Activated naive CD8-positive, alpha-beta T cell treated with anti-CD3 and anti-CD28 coated beads, Interleukin-2, amount 10 ng/mL, durations not matched to agents 7 days and 5 days (primary cell): ENCODE measurements at places on chromosomes 7 and 10. TPM values are rescaled to one million over a fixed set of nuclear protein-coding genes. Genes with fewer than 3 reads are reported as not detected.

The MCM10 gene
- 45.0 TPM for total RNA-seq

The TCERG1L gene
- 0.36 TPM for total RNA-seq

- no peak overlapping the region for H3K4me3 ChIP-seq
- peaks cover 54% of the 10 kb centered on the region for H3K27me3 ChIP-seq
Observed at GRCh38 chr10:71397296-71398212, 834 bp downstream of the CDH23 start.

GRCh38 chr10:25457552-25457951 lies 282.8 kb downstream of the GPR158 start:
- no peaks in the 10 kb centered on the region for H3K4me1 ChIP-seq
- H3K27me3 ChIP-seq, result no peaks in the 10 kb centered on the region
- no peak for DNase-seq
- H3K36me3 ChIP-seq, result no peaks in the 10 kb centered on the region

GRCh38 chr10:988667-989545 lies 672 bp downstream of the GTPBP4 start:
- H3K27ac ChIP-seq, result peak overlapping the region; percentile 95
- peaks cover 10% of the 10 kb centered on the region for H3K36me3 ChIP-seq
- DNase-seq, result no peak
- no peaks in the 10 kb centered on the region for H3K27me3 ChIP-seq
- peaks cover 24% of the 10 kb centered on the region for H3K4me1 ChIP-seq
- peak overlapping the region; percentile 96 for H3K4me3 ChIP-seq

DNA sequence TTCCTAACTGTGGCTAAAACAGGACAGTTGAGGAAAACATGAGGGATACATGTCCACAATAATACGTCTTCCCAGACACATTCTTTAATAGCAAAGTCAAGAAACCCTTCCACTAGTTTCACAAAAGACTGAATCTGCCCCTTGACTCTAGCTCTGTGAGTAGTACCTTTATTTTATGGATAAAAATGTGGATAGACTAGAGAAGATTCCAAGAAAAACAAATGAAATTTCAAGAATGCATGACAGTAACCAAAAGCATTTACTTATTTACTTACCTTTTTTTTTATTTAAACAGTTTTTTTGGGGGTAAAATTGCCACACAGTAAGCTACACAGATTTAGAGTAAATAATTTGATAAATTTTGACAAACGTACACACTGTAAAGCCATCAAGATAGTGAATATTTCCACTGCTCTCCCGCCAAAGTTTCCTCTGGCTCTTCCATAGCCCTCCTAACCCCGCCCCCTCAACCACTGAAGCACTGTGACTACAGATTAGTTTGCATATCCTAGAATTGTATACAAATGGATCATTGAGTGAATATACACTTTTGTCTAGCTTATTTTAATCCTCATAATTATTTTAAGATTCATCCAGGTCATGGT lies 420.4 kb upstream of the ZMIZ1 start:
- no peaks in the 10 kb centered on the region for H3K36me3 ChIP-seq
- H3K27ac ChIP-seq, result no peak overlapping the region
- DNase-seq, result no peak
- H3K4me3 ChIP-seq, result no peak overlapping the region

The CUBN gene
- total RNA-seq, result 3.2 TPM

The METTL27 gene
- 0.69 TPM for total RNA-seq

The DGKI gene
- total RNA-seq, result not detected

- H3K27me3 ChIP-seq, result peaks cover 4% of the 10 kb centered on the region
- H3K4me3 ChIP-seq, result no peak overlapping the region
- DNase-seq, result no peak
Observed at GRCh38 chr10:31129271-31129670, 97.6 kb upstream of the ZNF438 start.

DNA sequence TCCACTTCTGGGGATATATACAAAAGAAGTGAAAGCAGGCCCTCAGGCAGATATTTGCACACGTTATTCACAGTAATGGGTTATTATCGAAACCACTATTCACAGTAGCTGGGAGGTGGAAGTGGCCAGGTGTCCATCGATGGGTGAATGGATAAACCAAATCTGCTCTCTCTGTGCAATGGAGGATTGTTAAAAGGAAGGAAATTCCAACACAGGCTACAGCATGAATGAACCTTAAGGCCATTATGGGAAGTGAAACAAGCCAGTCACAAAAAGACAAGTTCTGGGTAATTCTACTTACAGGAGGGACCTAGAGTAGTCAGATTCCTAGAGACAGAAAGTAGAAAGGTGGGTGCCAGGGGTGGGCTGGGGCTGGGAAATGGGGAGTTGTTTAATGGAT lies 48.5 kb upstream of the BHLHA15 start:
- DNase-seq, result no peak
- no peak overlapping the region for H3K4me3 ChIP-seq
- no peaks in the 10 kb centered on the region for H3K27me3 ChIP-seq
- H3K27ac ChIP-seq, result no peak overlapping the region

The CTAGE8 gene
- 1.1 TPM for total RNA-seq

The MMRN2 gene
- total RNA-seq, result not detected

The AUTS2 gene
- total RNA-seq, result 17.5 TPM

The SOSTDC1 gene
- total RNA-seq, result not detected

- peak overlapping the region; percentile 90 for H3K27ac ChIP-seq
- H3K27me3 ChIP-seq, result peaks cover 15% of the 10 kb centered on the region
- peak overlapping the region; percentile 97 for H3K4me3 ChIP-seq
- DNase-seq, result peak; percentile 90
Observed at GRCh38 chr10:79067241-79068202, 1.2 kb upstream of the ZMIZ1 start.

The PPP1R3A gene
- not detected for total RNA-seq

- peaks cover 33% of the 10 kb centered on the region for H3K36me3 ChIP-seq
- peak overlapping the region; percentile 89 for H3K27ac ChIP-seq
- H3K27me3 ChIP-seq, result no peaks in the 10 kb centered on the region
- H3K4me3 ChIP-seq, result peak overlapping the region; percentile 89
Observed at GRCh38 chr10:14952851-14953423, 959 bp downstream of the DCLRE1C start.

DNA sequence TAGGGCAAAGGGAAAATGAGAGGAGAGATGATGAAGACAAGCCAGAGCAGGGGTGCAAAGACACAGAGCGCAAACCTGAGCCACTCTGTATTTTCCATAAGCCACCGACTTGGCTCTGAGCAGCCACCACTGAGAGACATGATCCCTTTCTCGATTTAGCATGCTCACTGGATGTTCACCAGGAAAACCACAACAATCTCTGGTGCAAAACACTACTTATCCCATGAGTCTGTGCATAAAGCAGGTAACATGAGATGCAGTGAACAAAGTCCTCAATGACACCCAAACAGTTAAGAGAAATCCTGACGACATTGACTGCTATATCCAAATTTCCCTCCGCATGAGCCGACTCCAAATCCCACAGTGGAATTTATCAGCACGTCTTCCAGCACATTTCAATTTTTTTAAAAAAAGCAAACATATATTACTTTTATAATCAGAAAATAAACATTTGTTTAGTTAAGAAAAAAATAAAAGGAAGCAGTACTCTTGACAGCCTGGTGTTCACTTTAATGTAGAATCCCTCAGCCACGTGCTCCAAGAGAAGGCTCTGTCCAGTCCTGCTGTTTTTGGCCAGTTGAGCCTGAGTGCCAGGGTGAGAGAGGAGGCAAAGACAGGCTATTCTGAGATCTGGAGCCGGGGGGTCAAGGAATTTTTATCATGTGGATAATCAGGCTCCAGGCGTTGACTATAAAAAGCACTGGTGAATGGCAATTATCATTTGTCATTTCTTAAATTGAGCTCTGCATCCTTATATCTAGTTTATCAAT lies 238.4 kb downstream of the KCNMA1 start:
- H3K4me1 ChIP-seq, result no peaks in the 10 kb centered on the region
- peaks cover 2% of the 10 kb centered on the region for H3K27me3 ChIP-seq
- no peak overlapping the region for H3K4me3 ChIP-seq
- no peak overlapping the region for H3K27ac ChIP-seq
- H3K36me3 ChIP-seq, result no peaks in the 10 kb centered on the region
